ENCODE measurements at places on chromosomes 16 and 17.
A peak's percentile ranks its signal among the peaks of the same experiment; 100 is the strongest.

DNA sequence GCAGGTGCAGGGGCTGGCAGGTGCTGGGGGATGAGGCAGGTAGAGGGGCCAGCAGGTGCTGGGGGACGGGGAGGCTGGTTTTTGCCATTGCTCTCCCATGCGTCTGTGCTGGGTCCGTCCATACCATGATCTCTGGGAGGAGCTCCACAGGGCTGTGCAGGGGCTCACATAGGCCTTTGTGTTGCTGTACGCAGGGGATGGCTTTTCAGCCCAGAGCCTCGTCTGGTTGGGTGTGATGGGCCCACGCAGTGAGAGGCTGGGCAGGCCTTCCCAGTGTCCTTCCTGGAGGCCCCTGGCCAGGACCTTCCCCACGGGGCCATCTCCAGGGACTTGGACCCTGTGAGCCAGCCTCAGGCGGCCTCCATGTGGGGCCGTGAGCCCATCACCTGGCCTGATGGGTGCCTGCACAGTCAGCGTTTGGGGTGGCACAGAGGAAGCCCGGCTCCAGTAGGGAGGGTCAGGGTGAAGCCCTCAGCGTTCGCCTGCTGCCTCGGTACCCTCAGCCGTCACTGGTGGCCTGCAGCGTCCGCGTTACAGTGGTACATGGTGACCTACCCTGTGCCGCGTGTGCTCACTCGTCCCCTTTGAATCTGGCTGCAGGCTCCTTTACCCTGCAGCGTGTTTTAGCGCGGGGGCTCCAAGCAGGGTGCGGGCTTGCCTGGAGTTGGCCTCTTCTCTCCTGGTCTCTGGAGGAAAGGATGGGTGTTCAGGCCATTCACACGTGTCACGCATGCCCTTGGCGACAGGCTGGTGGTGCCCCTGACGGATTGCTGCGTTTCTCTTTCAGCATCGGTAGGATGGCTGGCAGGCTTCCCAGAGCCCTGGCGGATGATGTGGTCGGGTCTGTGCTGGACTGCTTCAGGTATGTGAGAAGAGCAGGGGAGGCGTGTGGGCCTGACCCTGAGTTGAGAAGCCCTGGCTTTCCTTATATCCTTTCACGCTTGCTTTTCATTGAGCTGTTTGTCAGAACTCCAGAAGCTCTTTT lies 30.6 kb downstream of the ZNF750 start:
- no peak for DNase-seq

GRCh38 chr17:47176389-47176826 lies 12.7 kb downstream of the CDC27 start:
- DNase-seq, result no peak

- DNase-seq, result no peak
Observed at GRCh38 chr16:50580180-50580798, 32.1 kb downstream of the NKD1 start.

DNA sequence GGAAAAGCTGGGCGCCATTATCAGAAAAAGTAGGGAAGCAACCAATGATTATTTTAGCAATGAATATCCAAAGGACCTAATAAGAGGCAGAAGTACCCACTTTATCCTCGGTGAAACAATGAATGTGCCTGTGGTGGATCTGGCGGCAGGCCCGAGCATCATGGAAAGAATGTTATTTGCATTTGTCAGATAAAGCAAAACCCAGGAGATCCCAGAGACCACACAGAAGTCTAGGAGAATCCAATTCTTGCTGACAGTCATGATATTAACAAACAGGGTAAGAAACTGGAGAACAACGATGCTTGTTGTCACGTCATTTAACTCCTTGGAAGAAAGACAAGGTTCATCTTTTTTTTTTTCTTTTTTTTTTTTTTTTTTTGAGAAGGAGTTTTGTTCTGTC lies 12.0 kb upstream of the TNRC6A start:
- no peak for DNase-seq

GRCh38 chr16:81151648-81152310 lies 55.6 kb upstream of the GCSH start:
- no peak for DNase-seq

- DNase-seq, result no peak
Observed at GRCh38 chr17:40938981-40939380, 1.5 kb upstream of the KRT23 start.

DNA sequence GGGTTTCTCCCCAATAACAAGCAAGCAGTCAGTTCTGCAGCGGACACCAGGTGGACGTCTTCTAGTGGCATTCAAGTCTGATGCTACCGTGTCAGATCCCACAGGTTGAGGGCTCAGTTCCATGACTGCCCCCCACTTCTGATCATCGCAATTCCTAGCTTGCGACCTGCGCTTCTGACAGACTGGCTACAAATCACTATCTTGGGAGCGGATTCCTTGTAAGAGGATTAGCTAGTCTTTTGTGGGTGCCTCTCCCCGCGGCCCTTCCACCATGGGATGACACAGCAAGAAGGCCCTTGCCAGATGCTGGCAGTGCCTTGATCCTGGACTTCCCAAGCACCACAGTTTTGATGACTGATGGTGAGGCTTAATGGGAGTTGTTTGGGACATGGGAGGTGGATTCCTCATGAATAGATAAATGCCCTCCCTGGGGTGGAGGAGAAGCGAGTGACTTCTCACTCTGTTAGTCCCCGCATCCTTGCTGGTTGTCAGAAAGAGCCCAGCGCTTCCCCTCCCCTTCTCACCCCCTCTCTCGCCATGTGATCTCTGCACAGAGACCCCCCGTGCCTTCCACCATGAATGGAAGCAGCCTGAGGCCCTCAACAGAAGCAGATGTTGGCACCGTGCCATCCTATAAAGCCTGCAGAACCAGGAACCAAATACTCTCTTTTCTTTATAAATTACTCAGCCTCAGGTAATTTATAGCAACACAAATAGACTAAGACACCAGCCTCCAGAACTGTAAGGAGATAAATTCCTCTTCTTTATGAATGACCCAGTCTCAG lies 19.1 kb downstream of the CDIP1 start:
- DNase-seq, result no peak

GRCh38 chr16:68762996-68763756 lies 26.1 kb downstream of the CDH1 start:
- no peak for DNase-seq

GRCh38 chr17:77472468-77473310 lies 331.9 kb downstream of the SEC14L1 start:
- DNase-seq, result no peak

DNA sequence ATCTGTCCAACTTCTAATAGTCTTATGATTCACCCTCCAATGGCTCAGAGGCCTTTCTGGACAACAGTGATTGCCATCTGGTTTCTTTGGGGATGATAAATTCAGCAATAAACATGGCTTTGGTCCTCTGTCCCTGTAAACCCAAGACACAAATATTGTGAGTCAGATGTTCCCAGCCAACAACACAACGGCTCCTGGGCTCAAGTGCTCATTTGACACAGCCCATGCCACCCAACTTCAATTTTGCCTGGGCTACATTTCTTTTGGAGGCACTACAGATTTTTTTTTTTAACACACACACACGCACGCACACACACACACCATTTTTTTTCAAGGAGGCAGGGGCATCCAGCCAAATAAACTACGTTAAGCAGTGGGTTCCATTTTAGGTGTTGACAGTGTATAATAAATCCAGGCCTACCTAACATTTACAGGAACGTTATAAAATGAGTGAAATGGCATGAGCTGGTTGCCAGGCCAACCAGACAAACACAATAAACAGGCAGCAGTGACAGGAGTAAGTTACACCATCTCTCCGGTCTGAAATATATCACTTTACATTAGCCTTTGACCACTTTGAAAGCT lies 939.9 kb upstream of the SOX9 start:
- no peak for DNase-seq

DNA sequence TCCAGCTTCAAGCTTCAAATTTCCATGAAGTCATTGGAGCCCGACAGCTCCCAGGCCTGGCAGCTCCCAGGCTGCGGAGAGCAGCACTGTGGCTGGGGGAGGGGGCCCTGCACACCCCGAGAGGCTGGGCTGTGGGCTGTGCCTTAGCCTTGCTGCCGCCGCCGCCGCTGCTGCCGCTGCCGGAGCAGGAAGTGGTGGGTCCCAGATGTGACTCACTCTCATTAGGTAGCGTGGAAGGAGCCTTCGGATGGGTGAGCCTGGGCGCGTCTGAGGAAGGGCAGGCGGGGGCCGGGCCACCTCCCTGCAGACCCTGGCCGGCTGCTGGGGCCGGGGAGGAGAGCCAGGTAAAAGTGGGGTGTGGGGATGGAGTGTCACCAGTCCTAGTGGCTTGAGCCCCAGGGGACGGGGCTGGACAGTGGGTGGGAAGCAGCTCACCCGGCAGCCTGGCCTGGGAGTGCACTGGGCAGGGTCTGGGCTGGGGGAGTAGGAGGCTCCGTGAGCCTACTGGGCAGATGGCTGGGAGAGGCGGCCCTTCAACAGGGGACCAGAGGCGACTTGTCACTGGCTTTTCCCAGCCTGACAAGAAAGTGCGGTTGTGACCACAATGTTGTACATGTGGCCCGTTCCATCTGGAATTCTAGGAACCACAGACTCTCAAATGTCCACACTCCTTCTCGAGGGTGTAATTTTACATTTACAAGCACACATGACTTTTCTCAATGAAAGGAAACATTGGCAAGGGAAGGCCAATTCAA lies at the start of gene ADCY7:
Gene ADCY7 (plus strand): TSS at position 215 of the 755 bp plus-strand sequence. CDS start 21,629 bp downstream, outside the sequence.
- no peak for DNase-seq

DNA sequence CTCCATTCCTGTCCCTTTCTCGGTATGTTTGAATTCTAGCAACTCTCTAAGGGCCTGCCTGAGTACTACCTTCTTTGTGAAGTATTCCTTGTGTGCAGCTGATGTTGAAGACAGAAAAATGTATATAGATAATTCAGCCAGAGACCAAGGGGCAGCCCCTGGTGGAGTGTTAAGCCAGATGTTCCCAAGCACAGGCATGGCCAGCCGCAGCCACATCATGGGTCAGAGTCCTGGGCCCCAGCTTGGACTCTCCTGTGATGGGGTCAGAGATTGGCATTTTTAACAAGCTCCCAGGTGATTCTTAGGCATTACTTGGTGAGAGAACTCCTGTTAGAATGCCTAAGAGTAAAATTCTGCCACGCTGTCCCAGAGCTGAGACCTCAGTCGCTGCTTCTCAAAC lies 100.8 kb downstream of the IRF8 start:
- no peak for DNase-seq

DNA sequence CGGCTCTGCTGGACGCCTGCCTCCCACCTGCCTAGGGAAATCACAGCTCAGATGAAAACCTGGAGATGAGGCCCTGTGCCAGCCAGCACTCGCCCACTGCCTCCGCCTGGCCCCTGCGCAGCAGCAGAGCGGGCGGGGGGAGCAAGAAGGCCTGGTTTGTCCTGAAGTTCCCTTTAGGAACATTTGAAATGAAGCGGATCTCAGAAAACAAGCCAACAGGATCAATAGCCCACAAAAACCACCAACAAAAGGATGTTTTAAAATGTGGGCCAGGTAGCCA lies 48.0 kb downstream of the RBFOX3 start:
- no peak for DNase-seq

DNA sequence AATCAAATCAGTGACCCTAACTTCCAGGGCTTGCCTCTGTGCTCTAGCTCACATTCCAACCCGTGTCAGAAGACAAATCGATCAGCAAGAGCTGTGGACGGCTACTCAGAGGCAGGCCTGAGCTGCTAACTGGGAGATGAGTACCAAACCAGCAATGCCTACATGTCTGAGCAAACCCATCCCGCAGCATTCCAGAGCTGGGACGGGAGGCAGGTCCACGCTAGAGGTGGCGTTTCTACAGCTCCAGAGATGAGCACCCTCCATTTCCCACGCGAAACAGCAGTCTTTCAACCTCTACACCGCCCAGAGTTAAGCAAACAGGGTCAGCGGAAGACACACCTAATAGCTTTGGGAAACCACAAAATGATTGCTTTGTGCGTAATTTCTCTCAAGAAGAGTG lies 6.5 kb downstream of the NXN start:
- no peak for DNase-seq

- DNase-seq, result peak; percentile 14
Observed at GRCh38 chr17:76968707-76969597, 100.7 kb downstream of the MGAT5B start.

GRCh38 chr17:16013943-16014407 lies 14.4 kb downstream of the TTC19 start:
- DNase-seq, result no peak

DNA sequence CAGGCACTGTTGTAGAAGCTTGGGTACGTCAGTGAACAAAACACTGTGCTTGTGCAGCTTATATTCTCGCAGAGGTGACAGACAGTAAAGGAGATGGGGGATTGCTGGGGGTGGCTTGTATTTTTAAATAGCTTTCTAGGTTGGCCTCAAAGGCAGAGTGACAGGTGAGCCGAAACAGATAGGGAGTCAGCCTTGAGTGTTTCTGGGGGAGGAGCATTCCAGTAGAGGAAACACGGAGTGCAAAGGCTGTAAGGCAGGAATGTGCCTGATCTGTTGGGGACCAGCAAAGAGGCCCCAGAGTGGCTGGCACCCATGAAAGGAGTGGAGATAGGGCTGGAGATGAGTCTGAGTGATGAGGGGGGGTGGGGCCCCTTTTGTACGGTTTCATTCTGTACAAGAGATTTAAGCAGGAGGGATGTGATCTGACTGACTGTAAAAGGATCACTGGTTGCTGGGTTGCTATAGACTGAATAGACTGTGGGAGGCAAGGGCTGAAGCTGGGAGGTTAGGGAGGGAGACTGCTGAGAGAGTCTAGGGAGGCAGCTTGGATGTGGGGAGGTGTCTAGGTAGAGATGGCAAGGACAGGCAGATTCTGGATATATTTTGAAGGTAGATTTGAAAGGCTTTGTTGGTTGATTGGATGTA lies 15.2 kb downstream of the NUP93 start:
- no peak for DNase-seq

DNA sequence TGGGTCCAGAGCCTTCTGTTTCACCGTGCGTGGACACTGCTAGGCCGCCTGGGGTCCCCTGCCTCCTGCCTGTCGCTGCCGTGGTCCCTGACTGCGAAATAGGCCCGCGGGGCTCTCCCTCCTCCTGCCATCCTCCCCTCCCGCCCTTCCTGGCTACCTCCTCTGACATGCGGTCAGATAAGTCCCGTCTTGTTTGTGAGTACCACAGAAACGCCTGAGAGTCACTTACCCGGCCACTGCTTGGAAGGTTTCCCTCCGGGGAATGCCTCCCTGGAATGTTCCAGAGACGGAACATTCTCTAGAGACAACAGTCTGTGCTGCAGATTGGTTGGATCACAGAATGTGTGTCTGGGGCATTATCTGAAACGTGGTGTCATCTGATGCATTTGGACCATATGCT lies 22.7 kb downstream of the CIBAR2 start:
- DNase-seq, result no peak

GRCh38 chr17:15744885-15745284 lies 12.8 kb downstream of the TBC1D26 start:
- DNase-seq, result no peak
